ENCODE measurements at places on chromosomes 13 and 19. TPM values are rescaled to one million over a fixed set of nuclear protein-coding genes. Genes with fewer than 3 reads are reported as not detected.

GRCh38 chr19:35936738-35937268 is 629 bp downstream of the LRFN3 start:
- DNase-seq, result no peak

DNA sequence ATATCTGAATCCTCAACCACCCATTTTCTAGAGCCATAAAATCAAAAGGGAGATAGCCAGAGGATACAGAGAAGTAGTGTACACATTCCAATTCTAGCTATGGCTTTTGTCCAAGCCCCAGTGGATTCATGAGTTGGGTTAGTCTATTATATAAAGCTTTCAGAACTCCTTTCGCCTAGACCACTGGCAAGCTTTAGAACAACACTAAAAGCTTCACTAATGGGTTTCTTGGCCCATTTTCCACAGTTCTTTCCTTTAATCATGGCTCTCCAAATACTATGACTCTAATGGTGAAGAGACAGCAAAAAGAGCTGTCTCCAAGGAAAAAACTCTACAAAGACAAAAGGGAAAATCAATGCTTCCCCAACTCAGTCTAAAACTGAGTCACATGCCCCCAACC is 48.2 kb upstream of the SLITRK5 start:
- DNase-seq, result no peak

DNA sequence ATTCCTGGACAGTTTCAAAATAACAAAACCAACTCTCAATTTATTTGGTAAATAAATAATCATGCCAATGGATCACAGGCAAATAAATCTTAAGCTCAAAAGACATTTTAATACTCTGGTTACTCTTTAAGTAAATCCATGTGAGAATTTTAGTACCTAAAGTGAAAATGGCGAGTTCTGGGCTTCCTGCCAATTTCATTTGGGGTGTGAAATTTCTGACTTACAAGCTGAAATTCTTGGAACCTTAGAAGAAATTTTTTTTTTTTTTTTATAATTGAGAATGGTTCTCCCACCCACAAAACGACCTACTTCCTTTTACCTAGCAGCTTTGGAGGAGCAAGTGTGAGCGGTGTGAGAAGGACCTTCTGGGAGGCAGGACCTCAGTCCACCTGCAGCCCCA is 354.5 kb upstream of the NBEA start:
- no peak for DNase-seq

- DNase-seq, result no peak
Measured at GRCh38 chr13:46345866-46346265, 41.2 kb downstream of the RUBCNL start.

GRCh38 chr19:47587295-47587694 is 14.3 kb upstream of the ZNF541 start:
- DNase-seq, result no peak

GRCh38 chr19:33671211-33671610 is 49.5 kb downstream of the CHST8 start:
- no peak for DNase-seq

GRCh38 chr13:78820541-78820940 is 161.6 kb upstream of the OBI1 start:
- DNase-seq, result no peak

GRCh38 chr19:17605761-17606589 is 50.5 kb downstream of the COLGALT1 start:
- DNase-seq, result peak; percentile 92

- no peak for DNase-seq
Measured at GRCh38 chr13:91242652-91243051, 104.8 kb upstream of the MIR17HG start.

DNA sequence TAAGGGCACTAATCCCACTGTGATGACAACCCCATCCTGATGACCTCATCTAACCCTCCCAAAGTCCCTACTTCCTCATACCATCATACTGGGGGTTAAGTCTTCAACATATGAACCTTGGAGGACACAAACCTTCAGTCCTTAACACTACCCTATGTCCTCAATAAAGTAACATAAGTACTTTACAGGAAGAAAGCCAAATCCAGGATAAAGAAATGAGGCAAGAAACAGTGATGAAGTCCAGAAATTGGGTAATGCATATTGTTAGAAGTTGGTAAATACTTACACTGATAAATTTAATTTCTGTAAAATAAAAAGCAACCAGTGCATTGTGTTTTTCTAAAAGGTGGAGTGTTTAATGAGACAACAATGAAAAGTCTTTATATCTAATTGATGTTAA is 284.8 kb upstream of the SOX21 start:
- DNase-seq, result no peak

Gene FAAP24
- 2.9 TPM for total RNA-seq

Gene PTGIR
- 6.9 TPM for total RNA-seq

Gene ATXN8OS
- total RNA-seq, result not detected
